RWPE1 (cell line): ENCODE measurements at places on chromosomes 7 and 10.

- DNase-seq, result no peak
Observed at GRCh38 chr7:159113056-159113455, 31.6 kb downstream of the VIPR2 start.

GRCh38 chr10:125153703-125154490 is 6.5 kb downstream of the CTBP2 start:
- DNase-seq, result no peak

- no peak for DNase-seq
Observed at GRCh38 chr7:10300577-10300976, 673.1 kb upstream of the PHF14 start.

DNA sequence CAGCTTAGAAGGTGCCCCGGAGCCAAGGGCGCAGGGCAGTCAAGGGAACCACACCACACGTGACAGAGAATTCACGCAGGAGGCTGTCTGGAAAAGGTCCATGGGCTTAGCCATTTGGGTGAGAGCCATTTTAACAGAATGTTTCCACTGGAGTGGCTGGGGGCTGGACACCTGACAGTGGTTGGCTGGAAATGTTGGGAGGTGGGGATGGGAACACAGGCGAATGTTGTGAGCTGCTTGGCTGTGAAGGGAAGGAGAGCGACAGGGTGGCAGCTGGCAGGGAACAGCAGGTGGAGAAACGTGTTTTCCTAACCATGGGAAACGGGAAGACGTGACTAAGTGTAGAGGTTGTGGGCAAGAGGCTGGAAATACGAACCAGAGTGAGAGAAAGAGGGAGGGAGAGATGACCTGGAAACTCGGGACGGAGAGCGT is 100.5 kb upstream of the ZNF32 start:
- DNase-seq, result no peak

- DNase-seq, result peak; percentile 21
Observed at GRCh38 chr7:24477398-24478136, 95.7 kb upstream of the PALS2 start.

DNA sequence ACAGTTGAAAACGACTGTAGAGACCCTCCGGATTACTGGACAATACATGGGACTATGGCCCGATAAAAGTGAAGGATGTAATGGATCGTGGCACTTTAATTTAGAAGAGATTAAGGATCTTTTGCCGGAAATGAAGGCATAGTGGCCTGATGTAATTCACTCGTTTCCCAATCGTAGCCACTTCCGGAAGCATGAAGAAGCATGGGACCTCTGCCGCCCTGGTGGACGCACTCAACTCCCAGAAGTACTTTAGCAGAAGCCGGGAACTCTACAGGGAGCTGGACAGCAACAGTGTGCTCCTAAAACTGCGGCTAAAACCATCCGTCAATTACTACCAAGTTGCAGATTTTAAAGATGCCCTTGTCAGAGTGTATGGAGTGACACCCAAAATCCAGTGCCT is 59.6 kb upstream of the NUPR2 start:
- DNase-seq, result no peak

DNA sequence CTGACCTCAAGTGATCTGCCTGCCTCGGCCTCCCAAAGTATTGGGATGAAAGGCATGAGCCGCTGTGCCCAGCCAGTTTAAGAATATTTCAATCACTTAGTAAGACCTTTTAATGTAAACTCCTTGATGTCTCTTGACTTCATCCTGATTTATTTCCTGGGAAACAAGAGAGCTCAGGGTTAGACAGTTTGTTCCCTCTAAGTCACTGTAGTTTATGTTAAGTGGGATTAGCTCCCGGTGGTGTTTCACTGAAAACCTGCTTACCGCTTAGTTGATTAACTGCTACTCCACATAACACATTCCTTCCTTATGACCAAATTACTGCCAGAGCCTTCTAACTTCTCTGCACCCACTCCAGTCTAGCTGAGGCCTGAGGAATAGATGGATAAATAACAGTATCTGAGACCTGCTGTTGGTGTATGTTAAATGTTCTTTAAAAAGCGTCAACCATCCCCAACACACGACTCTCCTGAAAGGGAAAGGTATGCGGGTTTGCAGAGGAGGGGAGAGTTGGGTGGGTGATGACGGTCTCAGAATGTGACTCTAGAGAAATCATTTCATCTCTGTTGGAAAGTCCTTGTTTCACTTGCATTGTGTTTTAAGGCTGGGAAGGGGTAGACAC is 48.7 kb downstream of the CREB3L2 start:
- no peak for DNase-seq

- no peak for DNase-seq
Observed at GRCh38 chr7:22676385-22676784, 50.6 kb upstream of the IL6 start.

- no peak for DNase-seq
Observed at GRCh38 chr10:89652806-89653370, 7.8 kb upstream of the PANK1 start.

DNA sequence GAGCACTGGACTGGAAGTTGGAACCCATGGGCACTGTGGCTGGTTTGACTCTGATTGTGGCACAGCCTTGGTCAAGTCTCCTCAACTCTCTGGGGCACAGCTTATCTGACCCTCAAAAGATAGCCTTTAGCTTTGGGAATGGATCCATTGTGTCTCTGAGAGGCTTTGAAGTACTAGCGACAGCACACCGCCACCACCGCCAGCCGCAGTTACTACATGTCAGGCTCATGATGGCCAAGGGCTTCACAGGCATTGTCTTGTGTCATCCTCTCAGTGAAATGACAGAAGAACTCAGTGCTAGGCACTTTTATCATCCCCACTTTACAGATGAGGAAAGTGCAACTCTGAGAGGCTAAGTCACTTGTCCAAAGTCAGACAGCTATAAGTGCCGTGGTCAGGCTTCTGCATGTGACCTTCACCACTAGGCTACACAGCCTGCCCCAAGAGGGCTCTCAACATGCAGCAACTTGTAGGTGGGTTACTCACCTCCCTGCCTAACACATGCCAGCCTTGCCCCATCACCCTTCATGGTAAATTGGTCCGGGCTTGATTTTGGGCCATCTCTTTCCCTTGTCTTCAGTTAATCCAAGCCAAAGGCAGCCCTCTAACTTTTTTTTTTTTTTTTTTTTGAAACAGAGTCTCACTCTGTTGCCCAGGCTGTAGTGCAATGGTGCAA is 44.1 kb downstream of the C10orf105 start:
- DNase-seq, result peak; percentile 54

- no peak for DNase-seq
Observed at GRCh38 chr7:26593393-26593792, 271.0 kb downstream of the SKAP2 start.

DNA sequence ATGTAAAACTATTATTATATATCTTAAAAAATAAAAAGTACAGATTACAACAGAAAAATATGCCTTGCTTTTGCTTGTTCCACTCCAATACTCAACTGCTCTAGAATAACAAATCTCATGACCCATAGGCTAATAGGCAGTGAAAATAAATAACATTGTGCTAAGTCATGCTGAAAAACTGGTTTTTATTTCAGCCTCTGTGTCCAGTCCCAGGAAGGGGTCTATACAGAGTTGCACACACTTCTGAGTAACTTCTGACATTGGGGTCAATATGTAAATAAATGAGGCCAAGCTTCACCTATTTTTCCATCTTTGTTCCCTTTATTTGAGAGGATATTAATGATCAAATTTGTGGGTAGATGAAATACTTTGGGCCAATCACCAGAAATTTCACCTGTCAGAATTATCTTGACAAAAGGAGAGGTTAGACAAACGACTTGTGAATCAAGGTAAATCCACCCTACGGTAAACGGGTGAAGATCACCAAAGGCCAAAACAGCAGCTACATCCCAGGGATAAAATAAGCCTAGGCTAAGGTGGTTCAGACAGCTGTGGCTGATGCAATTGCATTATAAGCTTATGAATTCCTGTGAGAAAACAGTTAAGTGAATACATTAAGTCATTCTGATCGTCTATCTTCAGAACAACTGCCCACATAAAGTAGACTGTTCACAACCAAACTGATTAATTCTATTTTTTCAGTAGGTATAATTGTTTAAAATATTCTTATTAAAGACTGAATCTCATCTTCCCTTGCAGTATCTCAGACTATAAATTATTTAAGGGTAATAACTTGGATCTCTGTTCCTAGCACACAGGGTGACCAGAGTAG is 87.5 kb downstream of the UBE2H start:
- no peak for DNase-seq

DNA sequence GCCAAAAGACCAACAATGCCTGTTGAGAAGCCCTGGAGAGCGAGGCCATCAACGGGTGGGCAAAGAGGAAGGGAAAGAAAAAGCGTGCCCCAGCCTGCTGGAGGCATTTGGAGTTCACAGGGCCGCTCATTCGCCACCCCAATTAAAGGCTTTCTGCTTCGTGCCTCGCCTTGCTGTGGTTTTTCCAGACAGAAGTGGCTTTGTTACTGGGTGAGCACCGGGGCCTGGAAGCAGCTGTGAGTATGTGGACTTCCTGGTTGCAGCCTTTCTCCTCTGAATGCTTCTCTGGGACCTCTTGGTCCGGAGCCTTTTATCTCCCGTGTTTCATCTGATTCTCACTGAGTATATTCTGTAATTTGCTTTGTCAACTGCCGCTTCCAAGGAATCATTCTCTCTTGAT is 118.1 kb upstream of the EGR2 start:
- no peak for DNase-seq

DNA sequence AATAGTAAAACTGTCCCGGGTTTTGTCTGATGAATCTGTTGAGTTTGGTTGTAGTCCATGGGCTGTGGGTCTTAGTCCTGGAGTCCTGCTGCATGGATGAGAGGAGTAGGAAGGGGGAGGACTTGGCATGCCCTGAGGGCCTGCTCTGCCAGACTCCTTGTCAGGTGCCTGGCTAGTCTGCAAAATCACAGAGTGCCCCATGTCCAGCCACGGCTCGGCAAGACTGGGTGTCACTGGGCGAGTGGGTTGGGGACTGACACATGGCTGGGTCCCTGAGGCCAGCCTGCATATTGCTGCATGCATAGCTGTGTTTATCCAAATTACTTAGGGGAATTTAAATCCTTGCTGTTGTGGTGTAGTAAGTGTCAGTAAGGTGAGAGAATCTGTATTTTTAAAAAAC is 9.7 kb downstream of the MINDY4 start:
- no peak for DNase-seq

DNA sequence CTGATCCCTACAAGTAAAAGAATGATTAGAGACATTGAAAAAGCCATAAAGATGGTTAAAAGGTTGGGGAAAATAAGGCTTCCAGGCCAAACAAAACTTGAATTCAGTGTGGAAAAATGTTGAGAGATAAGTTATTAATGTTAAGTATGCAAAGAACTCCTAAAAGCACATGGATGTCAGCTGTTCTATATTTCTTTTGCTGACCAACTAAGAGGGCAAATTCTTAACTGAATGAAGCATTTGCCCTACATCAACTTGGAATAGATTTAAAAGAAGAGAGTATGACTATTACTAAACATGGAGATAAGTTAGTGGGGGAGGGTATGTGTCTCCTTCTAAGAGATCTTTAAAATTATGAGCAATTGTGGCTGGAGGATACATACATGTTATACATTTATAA is 124.8 kb downstream of the KIAA1217 start:
- DNase-seq, result no peak

DNA sequence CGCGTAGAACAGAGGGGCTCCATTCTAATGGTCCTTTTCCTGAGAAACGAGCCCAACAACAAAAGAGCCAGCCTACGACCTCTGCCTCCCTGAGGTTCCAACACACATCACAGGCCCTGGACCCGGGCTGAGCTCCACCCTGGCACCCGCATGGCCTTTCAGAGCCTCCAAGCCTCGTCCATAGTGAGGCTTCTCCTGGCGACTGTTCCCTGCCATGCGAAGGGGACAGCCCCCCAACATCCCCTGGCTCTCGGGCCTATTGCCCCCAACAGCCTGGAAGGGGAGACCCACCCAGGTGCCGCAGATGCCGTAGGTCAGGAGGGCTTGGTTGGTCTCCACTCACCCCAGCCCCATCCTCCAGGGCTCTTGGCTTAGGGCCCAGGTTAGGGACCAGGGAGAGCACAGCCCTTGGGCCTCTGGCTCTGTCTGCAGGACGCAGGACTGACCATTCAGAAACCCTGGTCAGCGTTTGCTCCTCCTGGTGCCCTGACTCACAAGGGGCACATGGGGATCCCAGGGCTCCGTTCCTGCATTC is 91.5 kb downstream of the TCERG1L start:
- no peak for DNase-seq
